ENCODE measurements at places on chromosomes 16 and 17.

DNA sequence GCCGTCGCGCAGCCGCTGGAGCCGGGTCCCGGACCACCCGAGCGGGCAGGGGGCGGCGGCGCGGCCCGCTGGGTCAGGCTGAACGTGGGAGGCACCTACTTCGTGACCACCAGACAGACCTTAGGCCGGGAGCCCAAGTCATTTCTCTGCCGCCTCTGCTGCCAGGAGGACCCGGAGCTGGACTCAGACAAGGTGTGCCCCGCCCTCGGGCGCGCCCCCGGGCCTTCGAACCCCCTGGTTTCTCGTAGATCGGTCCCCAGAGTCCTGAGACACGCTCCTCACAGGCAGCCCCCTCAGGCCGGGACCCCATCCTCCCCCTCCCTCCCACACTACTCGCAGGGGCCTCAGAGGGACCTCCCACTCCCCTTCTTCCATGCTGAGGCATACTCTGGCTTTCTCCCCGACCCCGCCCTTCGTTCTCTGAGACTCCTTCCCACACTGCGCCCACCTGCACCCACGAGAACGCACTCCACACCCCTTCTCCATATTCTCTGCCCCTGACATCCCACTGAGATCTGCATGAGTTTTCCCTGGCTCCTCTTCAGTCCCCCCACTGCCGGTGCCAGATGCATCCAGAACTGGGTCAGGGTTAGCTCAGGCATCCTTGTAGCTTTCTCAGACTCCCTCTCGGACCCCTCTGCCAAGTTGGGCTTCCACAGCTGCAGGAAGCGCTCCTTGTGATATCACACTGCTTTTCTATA lies 523 bp downstream of the KCTD2 start:
- peak; percentile 36 for DNase-seq

DNA sequence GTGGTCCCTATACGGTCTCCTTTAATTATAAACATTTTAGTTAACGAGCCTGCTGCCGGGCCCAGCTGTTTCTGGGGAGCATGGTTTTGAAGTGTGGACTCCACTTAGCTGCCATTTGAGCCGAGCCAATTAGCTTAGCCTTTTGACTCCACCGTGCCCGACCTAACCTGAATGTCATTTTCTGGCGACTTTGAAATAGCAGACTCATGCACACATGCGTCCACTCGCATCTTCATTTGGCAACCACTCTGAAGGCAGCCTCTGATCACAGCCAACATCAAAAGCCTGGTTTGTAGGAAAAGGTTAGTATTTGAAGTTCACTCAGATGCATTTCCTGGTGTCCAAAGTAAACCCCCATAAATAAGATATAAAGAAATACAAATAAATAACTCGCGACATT lies 16.8 kb downstream of the AXIN2 start:
- DNase-seq = no peak

- no peak for DNase-seq
Measured at GRCh38 chr16:48157794-48158193, 2.0 kb upstream of the ABCC12 start.

DNA sequence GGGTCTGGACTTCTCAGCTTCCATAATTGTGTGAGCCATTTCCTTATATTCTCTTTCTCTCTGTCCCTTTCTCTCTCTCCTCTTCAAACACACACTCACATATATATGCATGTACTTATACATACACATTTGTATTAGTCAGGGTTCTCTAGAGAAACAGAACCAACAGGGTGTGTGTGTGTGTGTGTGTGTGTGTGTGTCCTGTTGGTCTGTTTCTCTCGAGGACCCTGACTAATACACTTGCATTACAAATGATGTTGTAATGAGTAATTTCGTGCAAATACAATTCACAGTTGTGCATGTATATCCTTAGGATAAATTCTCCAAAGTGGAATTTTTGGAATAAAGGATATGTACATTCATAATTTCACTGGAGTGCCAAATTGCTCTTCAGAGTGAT lies 115.3 kb downstream of the NPIPB5 start:
- no peak for DNase-seq

GRCh38 chr16:9449597-9449996 lies 358.2 kb downstream of the HAPSTR1 start:
- DNase-seq = no peak

DNA sequence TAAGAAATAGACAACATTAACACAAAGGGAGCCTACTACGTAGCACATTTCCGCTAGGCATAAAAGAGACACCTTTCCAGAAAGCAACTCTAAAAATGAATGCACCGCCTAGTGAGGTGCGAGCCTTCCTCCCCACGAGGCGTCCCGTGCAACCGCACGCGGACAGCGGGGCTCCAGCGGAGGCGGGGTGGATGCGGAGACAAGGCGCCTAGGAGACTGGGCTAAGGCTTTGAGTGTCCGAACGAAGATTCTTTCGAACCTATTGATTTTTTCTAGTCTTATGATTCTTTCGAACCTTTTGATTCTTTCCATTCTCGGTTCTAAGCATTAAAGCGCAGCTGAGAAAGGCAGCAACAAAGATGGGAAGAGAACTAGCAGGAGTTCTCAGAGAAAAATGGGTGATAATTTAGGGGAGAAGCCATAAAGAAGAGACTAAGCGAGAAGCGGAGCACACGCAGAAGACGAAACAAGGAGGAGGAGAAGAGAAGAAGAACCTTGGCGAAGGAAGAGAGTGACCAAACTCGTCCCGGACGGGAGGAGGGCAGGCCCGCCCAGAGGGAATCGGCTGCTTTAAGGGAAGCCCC lies 394 bp upstream of the CPD start:
- no peak for DNase-seq

GRCh38 chr16:81238296-81239011 lies at the start of gene BCO1:
BCO1 (plus strand) TSS chr16:81238689; CDS start chr16:81238909, 220 bp downstream.
- no peak for DNase-seq
